Endodermal cell (in vitro differentiated cells): ENCODE measurements at places on chromosomes 13 and 19.

- no peak for DNase-seq
These were observed 94.1 kb downstream of the HSPH1 start for GRCh38 chr13:31067416-31068118.

DNA sequence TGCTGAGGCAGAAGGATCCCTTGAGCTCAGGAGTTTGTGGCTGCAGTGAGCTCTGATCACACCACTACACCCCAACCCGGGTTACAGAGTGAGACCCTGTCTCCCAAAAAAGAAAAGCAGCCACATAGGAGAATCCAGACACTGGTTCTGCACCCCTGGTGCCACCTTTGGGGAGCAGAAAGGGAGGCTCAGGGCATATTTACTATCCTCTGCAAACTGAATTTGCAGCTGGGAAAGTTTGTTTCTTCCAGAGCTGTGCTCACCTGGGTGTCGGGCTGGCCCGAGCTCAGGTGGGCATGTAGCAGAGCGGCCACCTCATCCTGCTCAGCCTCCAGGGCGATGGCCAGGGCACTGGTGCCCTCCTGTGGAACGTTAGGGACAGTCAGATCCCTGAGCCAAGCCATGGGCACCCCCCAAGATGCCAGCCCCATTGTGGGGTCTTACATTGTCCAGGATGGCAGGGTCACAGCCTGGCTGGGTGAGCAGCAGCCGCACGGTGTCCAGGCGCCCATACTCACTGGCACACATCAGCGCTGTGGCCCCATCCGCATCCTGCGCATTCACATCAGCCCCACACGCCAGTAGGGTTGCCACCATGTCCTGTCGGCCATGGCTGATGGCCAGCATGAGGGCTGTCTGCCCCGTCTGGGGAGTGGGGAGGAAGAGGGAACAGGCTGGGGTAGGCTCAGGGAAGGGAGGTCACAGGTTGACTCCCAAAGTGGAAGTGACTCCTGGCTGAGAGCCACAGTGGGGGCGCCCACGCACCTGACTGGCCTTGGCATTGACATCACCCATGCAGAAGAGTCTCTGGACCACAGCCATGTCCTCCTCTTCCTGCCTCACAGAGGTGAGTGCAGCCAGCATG is 3.1 kb downstream of the RPS28 start:
- DNase-seq, result peak; percentile 79

DNA sequence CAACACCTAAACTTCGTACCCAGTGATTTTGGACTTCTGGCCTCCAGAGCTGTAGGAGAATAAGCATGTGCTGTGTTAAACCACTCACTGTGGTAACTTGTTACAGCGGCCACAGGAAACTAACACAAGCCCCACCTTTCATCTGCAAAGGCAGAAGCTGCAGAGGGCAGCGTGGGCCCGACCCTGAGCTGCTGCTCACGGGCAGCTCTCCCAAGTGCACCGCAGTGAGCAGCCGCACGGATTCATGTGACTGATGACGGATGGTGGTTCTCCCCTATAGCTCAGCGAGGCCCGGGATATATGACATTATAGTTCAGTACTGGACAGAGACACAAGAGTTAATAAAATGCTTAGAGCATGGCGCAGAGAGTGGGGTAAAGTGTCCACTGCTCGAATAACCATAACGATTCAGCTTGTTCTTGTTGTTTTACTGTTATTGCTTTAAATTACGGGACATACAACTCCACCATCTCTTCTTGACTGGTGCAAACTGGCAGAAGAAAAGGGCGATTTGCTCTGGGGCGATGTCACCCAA is 21.9 kb downstream of the VRK3 start:
- DNase-seq, result no peak

GRCh38 chr19:32097011-32097410 is 248.4 kb upstream of the ZNF507 start:
- DNase-seq, result no peak

- peak; percentile 90 for DNase-seq
These were observed 5.2 kb upstream of the CEACAM18 start for GRCh38 chr19:51473009-51473707.

- DNase-seq, result no peak
These were observed 147.7 kb downstream of the CDK8 start for GRCh38 chr13:26401578-26402021.

GRCh38 chr19:55601084-55601483 is 996 bp downstream of the ZNF524 start:
- DNase-seq, result no peak
